ENCODE measurements at places on chromosomes 13 and 19.

GRCh38 chr13:44906713-44907112 is 82.6 kb downstream of the NUFIP1 start:
- DNase-seq = no peak

- DNase-seq = no peak
Observed at GRCh38 chr19:56112313-56112709, 8.8 kb downstream of the ZNF787 start.

DNA sequence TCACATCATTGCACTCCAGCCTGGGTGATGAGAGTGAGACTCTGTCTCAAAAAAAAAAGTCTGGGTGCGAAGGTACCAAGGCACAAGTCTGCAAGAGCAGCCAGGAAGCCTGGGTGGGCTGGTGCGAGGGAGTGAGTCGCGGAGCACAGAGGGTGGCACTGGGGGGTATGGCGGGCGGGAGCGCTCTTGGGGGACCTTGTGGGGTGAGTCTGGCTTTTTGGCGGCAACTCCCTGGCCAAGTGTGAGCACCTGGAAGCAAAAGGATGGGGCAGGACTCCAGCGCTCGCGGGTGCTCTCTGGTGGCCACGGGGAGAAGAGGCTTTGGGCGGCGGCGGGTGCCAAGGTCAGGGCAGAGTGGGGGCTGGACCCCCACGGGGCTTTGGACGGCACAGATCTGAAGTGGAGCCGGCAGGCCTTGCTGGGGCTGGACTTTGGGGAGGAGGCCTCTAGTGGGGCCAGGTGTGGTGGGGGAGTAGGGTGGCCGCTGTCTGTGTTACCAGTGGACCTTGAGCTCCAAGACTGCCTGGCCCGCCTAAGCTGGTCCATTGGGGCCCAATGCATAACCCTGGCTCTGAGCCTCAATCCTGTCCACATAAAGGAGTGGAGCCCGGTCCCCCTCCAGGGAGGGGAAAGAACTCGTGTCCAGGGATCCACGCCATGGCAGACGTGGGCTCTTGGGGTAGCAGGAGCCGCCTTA is 1.6 kb downstream of the P2RY11 start:
- no peak for DNase-seq

DNA sequence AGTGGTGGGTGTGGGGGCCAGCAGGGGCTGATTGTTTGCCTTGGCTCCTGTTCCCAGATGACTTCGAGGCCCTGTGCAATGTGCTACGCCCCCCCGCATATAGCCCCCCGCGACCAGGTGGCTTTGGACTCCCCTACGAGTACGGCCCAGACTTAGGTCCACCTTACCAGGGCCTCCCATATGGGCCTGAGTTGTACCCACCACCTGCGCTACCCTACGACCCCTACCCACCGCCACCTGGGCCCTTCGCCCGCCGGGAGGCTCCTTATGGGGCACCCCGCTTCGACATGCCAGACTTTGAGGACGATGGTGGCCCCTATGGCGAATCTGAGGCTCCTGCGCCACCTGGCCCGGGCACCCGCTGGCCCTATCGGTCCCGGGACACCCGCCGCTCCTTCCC is 25.7 kb downstream of the LTBP4 start:
- no peak for DNase-seq

GRCh38 chr13:113621046-113621445 is 36.5 kb downstream of the TFDP1 start:
- DNase-seq = no peak

DNA sequence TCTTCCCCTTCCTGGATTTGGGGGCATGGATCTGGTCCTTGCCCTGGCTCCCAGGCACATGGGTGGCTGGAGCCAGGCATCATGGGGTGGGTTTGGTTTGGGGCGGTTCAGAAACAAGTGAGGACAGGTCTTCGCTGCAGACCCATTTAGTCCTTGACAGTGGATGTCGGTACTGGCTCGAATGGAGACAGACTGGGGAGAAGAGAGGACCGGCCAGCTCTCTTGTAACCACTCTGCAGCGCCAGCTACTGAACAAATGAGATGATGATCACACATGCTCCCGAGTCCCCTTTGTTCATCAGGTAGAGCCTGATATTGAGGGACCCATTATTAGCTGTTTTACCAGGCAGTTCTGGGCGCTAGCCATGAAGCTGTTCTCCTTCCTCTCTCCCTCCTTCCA is 64.5 kb downstream of the CHST8 start:
- no peak for DNase-seq

DNA sequence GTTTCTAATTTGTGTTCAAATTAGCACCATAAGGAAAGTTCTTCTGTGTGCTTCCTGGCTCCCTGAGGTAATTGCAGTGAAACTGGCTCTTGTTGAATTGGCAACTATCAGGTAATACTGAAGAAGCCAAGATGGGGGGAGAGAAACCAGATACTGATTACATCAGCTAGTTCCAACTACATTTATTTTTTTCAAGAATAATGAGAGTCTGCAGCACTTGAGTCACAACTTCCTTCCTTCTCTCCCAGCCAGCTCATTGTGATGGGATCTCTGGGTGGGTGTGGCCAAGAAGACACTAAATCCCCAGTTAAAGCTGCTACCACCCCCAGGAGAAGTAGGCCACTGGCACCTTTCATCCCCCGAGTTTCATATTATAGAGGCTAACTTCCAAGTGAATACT is 100.7 kb upstream of the RXFP2 start:
- DNase-seq = peak; percentile 95

DNA sequence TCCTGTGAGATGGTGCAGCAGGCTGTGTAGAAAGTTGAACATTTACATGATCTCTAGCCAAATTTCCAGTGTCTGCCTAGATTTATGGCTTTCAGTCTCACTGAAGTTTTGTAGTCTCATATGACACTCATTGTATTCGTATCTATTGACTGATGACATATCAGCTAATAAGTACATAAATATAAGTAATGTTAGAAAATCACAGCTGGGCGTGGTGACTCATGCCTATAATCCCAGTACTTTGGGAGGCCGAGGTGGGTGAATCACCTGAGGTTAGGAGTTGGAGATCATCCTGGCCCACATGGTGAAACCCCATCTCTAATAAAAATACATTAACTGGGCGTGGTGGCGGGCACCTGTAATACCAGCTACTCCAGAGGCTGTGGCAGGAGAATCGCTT is 54.7 kb upstream of the HTR2A start:
- DNase-seq = peak; percentile 80

DNA sequence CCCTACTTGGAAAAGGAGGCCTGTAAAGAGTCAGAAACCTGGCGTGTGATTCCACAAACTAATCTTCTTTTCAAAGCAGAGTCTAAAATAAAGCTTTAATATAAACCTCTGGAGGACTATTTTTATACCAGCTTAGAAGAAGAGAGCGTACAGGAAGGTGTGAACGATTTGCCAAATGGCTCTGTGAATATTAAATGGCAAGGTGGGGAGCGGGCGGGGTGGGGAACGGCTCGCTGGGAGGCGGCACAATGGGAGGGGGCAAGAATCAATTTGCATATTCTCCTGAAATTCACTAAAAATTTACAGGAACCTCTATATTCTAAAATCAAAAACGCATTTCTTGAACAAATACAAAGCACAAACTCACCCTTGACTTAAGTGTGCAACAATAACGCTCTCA is 982 bp downstream of the ZNF780B start:
- no peak for DNase-seq

DNA sequence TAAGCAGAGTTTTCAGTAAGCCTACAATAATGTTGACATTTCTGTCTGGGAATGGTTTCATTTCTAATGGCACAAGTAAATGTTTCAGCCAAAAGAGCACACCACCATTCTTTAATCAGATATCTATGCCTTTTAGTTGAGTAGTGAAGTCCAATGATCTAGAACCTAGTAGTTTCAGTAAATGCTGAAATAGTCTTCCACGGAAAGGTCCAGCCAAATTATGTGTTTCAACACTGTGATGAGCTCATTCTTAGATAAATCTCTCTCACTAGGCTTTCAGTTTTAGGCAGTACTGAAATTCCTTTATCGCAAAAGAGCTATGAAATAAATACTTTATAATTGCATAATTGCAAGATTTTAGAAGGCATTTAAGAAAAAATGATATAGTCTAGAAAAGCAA is 816.8 kb upstream of the PCDH9 start:
- no peak for DNase-seq

DNA sequence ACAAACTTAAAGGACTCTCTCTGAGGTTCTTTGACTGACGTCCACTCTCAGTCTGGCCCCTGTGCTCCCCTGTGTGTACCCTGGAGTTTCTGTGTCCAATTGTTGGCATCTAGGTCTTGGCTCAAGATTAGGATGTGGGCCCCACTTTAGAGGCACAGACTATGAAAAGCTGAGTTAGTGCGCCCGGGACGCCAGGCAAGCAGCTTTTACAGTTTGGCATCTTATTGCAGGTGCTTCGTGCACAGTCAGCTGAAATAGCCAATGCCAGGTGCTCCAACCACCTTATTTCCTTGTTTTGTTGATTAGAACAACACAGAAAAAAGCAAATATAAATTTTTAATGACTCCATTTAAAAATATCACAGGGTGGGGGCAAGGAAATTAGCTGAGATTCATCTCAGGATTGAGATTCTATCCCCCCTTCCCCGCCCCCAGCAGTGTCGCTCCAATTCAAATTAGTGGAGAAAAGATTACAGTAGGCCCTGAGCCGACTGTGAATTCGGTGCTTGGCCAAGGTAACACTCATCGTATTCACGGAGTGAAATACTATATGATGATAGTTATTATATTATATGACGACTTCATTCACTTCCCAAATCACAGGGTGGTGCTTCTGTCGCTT is 4.3 kb downstream of the SOX1 start:
- no peak for DNase-seq

GRCh38 chr13:75319254-75319653 is 162.7 kb downstream of the TBC1D4 start:
- DNase-seq = peak; percentile 83

DNA sequence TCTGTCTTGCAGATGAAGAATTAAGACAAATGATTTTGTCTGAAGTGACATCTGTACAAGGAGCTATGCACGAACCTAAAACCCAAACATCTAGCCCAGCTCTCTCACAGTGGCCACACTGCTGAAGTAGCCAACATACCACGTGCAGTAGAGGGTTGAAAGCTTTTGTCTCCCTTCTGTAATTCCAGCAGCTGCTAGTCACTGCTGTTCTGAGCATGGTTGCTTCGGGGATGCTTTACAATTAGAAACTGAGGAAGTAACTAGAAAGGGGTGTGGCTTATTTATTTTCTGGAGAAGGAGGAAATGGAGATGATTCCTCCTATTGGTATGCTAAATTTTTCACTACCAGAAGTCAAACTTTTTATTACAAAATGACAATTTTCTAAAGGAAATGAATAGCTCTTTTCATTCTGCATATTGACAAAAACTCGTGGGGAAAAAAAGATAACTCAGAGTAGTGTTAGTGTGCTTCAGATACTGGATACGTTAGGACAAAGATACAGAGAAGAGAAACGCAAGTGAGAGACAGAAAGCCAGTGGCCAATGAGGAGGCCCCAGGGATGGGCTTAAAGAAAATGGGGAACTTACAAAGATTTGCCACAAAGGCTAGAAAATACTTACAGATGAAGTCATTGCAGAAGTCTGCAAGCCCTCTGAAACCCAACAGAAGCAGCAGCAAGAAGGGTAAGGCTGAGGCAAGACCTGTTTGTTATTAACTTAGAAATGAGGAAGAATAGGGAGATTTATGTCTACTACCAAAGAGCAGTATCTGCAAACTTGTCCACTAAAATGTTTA is 192.7 kb upstream of the MIR17HG start:
- no peak for DNase-seq

DNA sequence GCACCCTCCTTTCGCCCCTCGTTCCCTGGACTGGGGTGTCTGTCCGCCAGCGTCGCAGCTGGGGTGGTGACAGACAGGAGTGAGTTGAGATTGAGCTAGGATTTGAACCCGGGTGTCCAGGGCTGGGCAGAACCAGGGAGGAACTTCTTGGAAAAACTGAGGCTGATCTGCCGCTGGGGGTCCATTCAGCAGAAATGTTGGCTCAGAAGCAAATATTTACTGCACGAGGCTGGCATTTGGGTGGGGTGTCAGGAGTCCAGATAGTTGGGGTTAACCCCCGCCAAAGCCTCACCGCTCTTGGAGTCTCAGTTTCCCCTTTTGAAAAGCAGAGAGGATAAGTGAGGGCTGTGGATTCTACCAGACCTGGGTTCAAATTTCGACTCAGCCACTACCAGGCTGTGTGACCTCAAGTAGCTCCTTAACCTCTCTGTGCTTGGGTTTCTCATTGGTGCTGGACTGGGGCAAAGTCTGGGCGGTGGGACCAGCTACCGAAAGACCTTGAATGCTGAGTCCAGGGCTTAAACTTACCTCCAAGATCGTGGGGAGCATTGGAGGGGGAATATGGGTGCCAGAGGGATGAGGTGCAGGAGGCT is 20.9 kb downstream of the MAST3 start:
- DNase-seq = no peak

DNA sequence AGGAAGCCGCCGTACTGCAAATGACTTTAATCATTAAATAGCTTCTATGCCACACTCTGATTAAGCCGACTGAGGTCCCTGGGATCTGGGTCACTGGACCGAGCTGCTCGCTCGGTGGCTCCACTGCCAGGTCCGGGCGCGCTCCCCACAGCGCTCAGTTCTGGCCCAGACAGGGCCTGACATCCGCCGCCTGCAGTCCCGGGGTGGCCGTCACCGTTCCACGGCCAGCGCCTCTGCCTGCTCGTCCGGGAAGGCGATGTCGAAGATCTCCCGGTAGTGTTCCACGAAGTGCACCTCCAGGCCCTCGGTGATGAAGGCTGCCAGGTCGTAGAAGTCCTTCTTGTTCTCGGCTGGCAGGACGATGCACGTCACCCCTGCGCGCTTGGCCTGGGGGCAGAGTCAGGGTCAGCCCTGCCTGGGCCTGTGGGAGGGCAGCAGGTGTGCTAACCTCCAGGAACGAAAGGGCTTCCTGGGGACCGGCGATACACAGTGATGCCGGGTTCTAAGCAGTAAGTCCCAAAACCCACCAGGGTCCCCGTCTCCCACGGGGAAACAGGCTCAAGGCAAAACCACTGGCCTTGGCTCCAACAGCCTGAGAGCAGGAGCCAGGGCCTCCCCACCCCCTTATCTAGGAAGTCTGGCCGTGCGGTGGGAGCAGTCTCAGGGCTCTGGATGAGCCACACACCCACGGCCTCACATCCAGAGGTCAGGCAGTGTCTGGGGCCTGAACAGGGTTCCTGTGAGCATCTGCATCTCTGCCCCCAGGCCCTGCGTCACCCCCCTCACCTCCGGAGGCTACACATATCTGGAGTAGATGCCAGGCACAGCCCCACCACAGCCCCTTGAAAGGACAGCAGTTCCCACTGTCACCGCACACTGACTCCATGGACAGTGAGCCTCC is 2.0 kb downstream of the RPL36 start:
- peak; percentile 49 for DNase-seq

DNA sequence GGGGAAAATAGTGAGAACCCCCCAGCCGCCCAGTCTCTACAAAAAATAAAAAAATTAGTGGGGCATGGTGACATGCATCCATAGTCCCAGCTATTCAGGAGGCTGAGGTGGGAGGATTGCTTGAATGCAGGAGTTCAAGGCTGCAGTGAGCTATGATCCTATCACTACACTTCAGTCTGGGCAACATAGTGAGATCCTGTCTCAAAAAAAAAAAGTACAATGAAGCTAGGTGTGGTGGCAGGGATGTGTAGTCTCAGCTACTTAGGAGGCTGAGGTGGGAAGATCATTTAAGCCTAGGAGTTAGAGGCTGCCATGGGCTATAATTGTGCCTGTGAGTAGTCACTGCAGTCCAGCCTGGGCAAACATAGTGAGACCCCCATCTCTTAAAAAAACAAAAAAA is 8.9 kb downstream of the PCCA start:
- DNase-seq = no peak

- DNase-seq = peak; percentile 8
Observed at GRCh38 chr13:93450191-93450621, 223.6 kb downstream of the GPC6 start.

- peak; percentile 45 for DNase-seq
Observed at GRCh38 chr13:76759877-76760276, 126.3 kb downstream of the KCTD12 start.

- no peak for DNase-seq
Observed at GRCh38 chr13:45554604-45555109, 60.9 kb downstream of the ERICH6B start.
